ENCODE measurements at places on chromosomes 7 and 10. TPM values are rescaled to one million over a fixed set of nuclear protein-coding genes. Genes with fewer than 3 reads are reported as not detected.

DNA sequence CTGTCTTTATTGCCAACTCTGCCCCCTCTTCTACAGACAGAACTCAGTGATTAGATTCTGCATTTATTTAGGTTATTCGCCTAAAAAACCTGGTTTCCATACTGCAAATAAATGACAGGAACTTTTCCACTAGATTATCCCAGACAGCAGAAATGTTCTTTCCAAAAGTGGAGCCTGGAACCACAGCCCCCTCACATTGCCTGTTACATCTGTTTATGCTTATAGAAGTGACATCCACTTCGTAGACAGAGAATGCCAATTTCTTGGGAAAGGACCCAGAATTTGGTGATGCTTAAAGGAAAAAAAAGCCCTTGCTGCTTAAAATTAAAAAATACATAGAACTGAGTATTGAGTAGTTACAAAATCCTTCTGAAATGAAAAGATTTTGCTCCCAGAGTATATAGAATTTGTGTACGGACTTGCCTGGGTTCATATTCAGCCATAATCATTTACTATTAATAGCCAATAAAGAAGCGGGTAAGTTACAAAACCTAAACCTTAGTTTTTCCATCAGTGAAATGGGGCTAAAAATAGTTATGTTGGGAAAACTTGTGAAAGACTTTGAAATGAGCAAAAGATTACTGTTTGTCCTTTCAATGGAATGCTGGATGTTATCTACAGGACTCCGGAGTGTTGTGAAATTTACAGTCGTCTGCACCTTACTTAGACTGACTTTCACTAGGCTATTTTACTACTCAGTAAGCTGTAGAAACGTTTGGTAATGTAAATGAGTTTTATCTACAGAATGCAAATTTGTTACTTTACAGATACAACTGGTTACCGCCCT, 1.1 kb upstream of the PPP1R9A start:
- DNase-seq, result no peak

DNA sequence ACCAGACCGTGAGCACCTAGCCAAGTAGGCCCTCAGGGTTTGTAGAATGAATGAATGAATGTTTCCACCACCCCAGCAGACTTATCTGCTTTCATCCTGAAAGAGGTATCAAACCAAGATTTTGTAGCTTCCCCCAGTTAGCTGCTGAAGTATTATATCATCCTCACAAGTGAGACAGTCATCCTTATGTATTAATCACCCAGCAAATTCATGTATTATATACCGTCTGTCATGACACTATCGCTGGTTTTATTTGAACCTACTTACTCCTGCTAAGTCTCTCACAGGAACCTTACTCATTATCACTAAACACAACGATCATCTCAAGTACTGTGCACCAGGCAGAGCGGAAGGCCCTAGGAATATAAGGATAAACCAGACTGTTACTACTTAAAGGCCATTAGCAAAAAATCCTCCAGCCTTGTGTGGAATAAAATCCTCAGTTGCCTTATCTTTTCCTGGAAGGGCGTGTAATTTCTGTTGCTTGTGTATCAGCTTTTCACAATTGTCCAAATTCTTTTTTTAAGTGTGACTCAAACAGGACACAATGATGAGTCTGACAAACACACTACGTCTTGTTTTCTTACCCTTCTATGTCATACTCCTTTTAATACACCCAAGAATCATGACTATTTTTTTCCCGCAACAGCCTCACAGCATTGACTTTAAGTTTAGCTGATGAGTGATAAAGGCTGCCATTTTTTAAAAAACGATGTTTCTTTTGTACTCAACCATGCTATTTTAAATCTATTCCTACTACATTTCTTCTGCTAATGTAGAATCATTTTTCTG, 176.1 kb upstream of the KLF14 start:
- no peak for DNase-seq

- DNase-seq, result no peak
Observed at GRCh38 chr10:83545901-83546391, 593.4 kb upstream of the GHITM start.

GRCh38 chr10:53646525-53646924, 873.9 kb upstream of the MBL2 start:
- no peak for DNase-seq

The MKX gene
- 0.16 TPM for total RNA-seq

DNA sequence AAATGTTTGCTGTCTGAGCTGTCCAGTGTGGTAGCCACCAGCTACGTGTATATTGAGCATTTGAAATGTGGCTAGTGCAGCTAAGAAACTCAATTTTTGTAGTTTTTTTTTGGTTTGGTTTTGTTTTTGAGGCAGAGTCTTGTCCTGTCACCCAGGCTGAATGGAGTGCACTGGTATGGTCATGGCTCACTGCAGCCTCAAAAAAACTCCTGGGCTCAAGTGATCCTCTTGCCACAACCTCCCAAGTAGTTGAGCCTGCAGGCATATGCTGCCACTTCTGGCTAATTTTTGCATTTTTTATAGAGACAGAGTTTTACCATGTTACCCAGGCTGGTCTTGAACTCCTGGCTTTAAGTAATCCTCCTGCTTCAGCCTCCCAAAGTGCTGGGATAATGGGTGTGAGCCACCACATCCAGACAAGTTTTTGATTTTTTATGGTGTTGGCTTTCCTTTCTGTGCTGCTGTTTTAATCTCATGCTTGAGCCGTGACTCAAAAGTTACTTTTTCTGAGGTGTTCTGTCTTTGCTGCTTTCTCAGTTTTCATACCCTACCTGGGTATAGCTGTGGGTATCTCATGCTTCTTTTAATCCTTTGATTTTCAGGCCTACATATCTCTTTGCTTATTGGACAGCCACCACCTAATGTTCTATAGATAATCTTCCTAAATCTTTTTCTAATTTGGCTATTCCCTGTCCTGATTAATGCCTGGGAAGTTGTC, 16.0 kb downstream of the WAC start:
- DNase-seq, result no peak

The VSTM4 gene
- 24.4 TPM for total RNA-seq

DNA sequence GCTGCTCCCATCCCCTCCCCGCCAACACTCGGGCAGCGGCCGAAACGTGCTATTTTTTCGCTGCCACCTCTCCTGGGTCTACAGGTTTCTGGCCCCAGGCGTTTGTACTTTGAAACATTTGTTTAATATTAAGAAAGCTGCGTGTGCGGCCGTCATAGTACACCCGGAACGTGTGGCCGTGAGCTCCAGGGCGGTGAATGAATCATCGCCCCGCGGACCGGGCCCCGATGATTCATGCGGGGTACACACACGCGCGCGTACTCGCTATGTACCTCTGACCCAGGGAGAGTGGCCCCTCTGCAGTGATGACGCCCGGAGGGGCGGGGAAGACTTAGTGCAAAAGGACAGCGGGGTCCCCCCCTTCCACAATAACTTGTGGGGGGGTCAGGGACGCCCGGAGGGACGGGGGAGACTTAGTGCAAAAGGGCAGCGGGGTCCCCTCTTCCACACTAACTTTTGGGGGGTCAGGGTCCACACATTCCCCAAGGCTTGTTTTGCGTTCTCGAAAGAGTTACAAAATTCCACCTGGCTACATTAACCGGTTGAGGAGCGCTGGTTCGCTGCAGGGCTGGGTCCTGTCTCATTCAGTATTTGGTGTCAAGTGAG, 56.5 kb upstream of the PCGF5 start:
- peak; percentile 79 for DNase-seq

The CRTAC1 gene
- total RNA-seq, result 3.2 TPM

The PRSS37 gene
- not detected for total RNA-seq

The TMEM270 gene
- not detected for total RNA-seq

The CTNNA3 gene
- total RNA-seq, result 198 TPM

GRCh38 chr7:28957751-28958234, 337 bp downstream of the TRIL start:
- no peak for DNase-seq

GRCh38 chr10:132654708-132655661, 117.4 kb downstream of the INPP5A start:
- peak; percentile 31 for DNase-seq

The SRI gene
- 69.0 TPM for total RNA-seq
